Activated CD4-positive, alpha-beta T cell treated with anti-CD3 and anti-CD28 coated beads for 24 hours (primary cell): ENCODE measurements at places on chromosomes 6 and 20.

DNA sequence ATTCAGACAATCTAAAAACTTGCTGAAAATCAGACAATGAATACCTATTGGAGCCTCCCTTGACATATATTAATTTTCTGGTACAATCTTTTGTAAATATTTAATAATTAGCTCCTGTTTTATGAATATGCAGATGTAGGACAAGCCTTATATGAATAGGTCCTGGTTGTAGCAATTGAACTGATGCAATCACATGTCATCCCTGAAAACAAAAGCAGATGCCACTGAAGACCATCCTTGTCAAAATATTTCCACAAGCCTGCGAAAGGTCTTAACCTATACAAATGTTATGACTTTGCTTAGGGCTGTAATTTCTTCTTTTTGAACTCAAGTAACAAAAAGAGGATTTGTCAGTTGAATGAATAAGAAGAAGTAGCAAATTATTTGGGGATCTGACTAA lies 722.1 kb downstream of the EYS start:
- DNase-seq, result no peak

DNA sequence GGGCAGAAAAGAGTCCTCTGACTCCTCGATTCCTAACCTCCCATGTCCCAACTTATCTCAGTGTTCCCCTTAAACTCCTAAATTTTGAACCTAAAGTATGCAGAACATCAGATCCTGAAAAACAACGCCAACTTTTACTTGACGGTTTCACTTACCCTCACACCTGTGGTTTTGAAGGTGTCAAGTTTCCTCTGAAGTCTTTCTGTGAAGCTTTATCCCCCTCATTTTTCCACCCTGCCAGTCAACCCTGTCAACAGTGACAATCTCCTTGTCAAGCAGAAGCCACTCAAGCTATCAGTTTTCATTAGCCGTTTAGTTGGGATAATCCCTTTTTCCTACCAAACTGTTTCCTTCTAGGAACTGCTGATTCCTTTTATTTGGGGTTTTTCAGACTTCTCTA lies 245.4 kb upstream of the PREP start:
- no peak for DNase-seq

DNA sequence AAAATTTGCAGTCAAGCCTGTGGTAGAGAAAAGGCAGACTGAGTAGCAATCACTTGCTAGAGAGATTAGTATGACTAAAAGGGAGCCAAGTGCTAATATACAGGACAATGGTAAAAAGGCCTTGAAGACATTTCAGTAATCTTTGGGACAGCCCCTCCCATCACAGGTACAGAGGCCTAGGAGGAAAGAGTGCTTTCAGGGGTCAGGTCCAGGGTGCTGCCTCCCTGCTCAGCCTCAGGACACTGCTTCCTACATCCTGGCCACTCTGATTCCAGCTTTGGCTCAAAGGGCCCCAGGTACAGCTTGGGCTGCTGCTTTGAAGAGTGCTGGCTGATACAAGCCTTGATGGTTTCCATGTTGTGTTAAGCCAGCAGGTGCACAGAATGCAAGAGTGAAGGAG lies 543.5 kb downstream of the MMUT start:
- DNase-seq, result no peak

DNA sequence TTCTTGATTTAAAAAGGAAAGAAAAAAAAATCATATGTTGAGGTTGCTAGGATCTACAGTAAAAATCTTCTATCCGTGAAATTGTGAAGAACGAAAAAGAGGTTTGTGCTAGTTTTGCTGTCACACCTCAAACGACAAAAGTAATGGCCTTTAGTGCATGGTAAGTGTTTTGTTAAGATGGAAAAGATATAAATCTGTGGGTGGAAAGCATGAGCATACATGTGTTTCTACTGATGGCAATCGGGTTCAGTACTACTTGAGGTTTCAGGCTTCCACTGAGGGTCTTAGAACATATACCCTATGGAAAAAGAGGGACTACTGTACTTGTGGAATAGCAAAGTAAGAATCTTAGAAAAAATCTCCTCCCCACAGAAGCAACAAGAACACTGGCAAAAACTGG lies 58.0 kb downstream of the AHI1 start:
- no peak for DNase-seq

DNA sequence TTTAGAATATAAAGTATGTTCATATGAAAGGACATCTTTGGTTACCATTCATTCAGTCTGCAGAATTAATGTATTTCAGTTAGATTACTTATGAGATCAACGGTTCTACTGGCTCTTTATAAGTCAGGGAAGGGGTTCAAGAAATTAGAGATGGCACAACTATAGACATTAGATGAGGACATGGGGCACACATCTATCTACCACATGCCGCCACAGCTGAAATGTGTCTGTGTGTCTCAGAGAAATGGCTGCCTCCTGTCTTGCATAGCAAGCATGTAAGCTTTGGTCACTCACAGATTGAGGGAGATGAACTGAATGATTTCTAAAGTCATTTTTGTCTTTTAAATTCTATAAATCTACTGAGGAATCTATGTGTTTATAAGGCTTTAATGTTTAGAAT lies 128.9 kb upstream of the FAM184A start:
- DNase-seq, result no peak

- DNase-seq, result no peak
Observed at GRCh38 chr6:35170166-35170565, 29.0 kb upstream of the TCP11 start.

DNA sequence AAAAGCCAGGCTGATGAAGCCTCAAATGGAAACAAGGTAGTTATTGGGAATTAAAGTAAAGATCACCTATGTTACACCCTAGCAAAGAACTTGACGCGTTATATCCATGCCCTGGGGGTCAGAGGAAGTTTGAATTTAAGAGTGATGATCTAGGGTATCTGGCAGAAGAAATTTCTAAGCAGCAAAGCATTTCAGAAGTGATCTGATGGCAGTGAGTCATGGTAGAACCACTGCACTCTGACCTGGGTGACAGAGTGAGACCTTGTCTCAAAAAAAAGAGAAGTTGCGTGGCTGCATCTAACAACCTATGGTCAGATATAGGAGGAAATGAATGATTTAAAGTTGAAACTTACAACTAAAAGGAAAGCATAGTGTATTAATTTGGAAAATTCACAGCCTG lies 45.2 kb downstream of the SCP2D1 start:
- no peak for DNase-seq

GRCh38 chr6:156904176-156904967 lies 127.2 kb downstream of the ARID1B start:
- DNase-seq, result no peak
